Stimulated activated CD4-positive, alpha-beta T cell treated with anti-CD3 and anti-CD28 coated beads, Interleukin-1b, Interleukin-23, amount 100 ng/mL, for 1 hour (primary cell): ENCODE measurements at places on chromosomes 3 and 15.

DNA sequence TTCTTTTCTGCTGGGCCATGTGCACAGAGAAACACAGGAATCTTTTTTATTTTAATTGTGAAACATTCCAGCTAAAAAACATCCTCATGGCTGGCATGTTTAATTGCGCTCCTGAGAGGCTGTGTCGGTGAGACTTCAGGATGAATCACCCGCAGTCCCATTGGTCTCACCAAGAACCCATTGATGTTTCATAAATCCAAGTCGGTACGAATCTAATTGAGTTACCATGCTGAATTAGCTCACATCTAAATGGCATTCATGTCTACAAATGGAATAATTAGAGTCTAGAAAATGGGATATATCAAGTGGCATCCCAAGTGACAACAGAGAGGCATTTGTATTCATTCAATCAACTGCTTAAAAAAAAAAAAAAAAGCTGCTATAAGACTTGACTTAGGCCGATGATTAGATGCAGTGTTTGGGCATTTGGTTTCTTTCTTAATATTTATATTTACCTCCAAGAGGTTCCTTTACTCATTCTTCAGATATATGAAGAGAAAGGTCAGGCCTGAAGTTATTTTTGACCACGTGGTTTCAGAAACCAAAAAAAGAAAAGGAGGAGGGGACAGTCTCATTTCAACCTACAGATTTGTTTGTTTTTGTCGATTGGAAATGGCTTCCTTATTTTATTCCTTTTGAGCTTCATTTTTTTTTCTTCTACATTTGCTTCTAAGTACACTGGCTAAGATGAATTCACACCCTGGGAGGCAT, 79.1 kb upstream of the FOXB1 start:
- no peak for DNase-seq

- no peak for DNase-seq
Observed at GRCh38 chr3:142734834-142735233, 11.0 kb downstream of the TRPC1 start.

GRCh38 chr3:4997946-4998345, 18.7 kb downstream of the BHLHE40 start:
- no peak for DNase-seq

GRCh38 chr3:93843981-93844380, 129.7 kb downstream of the PROS1 start:
- no peak for DNase-seq

DNA sequence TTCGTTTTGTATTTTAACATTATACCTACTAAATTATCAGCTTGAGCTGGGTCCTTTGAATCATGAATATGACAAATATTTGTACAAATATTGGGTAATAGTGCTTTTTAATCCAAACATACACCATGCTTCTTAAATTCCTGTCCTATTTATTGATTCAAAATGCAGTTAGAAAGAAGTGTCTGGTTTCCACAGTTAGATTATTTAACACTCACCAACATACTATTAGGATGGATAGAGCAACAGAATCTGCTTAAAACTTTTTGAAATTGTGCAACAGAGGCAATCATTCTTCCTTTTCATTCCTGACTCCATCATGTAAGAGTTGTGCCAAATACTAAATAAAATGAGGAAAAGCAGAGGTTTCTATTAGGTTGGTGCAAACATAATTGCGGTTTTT, 281.2 kb downstream of the LSAMP start:
- no peak for DNase-seq
